Stimulated activated CD4-positive, alpha-beta T cell treated with anti-CD3 and anti-CD28 coated beads, Interleukin-12 subunit alpha, Interleukin-12 subunit beta, amount 100 ng/mL, for 24 hours (primary cell): ENCODE measurements at places on chromosomes 11 and 22.

DNA sequence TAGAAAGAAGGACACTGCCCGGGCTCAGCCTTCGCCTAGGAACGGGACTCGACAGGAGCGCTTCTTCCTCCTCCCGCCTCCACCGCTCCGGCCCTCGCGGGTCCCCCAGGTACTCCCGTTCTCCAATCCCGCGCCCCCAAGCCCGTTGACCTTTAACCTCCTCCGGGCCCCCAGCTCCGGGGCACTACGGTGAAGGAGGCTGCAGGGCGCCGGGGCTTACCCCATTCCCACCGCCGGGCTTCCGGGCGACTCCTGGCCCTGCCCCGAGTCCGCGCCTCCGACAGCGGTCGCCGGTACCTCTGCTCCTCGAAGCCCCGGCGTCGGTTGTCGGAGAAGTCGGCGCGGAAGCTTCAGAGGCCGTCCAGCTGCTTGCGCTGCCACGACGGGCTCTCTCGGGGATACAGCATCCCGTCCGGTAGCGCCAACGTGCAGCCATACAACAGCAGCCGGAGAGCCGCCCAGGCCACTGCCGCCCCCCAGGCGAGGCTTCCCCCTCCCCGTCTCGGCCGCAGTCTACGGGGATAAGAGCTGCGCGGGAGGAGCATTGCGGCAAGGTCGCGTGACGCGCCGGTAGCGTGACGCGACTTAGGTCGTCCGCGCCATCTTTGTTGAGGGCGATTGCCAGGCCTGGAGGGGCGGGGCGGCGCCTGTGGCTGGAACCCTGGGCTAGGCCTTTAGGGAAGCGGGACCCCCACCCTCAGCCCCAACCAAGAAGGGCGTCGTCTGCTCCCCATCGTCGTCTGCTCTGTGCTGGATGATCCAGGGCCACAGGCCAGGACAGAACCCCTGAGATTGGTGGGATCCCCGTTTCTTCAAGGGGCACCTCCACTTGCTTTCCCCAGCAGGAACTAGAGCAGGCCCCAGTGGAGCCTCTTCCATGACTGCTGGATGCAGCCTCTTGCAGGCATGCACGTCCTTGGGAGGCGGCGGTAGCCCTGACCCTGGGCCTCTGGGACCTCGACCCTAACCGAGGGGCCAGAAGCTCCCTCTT, 26.3 kb downstream of the RGL4 start:
- DNase-seq, result peak; percentile 72

GRCh38 chr22:34800260-34800980, 265.5 kb upstream of the ISX start:
- no peak for DNase-seq

DNA sequence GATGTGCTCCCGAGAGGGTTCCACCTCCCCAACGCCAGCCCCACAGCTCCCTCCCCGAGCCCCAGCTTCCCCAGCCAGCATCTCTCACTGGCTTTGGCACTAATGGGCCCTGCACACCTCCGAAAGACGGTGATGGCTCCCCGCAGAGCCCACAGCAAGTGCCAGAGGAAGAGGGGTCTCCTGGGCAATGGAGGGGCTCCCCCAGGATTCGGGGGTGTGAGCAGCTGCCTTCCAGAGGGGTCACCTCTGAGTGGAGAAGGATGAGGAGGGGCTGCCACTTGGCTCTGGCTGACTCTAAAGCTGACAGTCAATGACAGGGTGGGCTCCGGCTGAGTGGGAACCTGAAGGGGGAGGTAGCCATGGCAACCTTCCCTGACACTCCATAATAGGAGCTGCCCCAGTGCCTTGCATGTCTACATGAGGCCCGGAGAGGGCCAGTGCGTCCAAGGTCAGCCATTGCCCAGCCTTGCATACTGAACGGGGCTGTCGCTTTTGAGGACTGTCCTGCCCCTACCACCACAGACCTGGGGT, 98.6 kb upstream of the SYT13 start:
- DNase-seq, result no peak

DNA sequence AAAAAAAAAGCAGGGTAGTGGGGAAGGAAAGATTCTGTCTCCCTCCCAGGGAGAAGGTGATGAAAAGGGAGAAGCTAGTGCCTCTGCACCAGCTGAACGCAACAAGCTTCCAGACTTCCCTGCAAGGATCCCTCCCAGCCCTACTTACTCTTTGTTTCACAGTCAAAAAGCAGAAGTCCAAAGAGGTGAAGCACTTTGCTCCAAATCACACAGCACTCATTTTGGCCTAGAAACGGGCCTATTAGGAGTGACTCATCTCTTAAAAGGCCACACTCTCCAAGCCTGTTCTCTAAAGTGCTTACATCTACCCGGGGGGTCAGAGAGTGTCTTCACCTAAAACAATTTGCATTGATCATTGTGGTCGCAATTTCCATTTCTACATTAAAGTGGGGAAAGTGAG, 17.7 kb upstream of the GRK3 start:
- DNase-seq, result no peak

DNA sequence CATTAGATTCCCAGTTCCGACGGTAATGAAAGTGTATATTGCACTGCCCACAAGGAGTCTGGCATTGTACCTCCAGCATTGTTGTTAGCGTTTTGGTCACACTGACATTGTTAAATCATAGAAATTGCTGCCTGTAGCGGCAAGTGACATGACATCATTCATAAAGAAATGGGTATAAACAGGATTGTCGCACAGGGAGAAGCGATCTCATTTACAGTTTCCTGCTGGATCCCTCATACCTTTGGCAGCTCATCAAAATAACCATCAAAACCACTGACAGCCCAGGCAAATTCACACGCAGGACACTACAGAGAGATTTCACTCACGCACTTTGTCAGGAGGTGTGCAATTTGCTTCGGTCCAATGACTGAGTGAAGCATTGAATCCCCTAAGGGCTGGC, 3.5 kb downstream of the HTR3B start:
- DNase-seq, result no peak

DNA sequence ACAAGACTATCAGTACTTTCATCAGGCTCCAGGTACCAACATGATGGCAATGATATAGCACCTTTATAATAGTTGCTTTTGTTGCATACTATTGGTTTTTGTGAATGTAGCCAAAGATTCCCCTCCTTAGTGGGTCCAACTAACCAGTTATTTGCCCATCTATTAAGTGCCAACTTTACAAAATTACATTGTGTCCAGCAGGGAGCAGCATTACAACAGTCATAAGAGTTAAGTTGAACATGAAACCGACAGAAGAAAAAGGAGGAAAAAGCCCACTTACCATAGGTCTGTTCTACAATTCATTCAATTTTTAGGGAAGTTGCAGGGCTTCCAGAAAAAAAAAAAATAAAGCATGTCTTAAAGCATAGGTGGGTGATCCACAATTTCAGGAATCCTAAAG, 21.6 kb downstream of the IMMP1L start:
- DNase-seq, result no peak

GRCh38 chr11:109609454-109610185, 187.6 kb downstream of the C11orf87 start:
- no peak for DNase-seq

DNA sequence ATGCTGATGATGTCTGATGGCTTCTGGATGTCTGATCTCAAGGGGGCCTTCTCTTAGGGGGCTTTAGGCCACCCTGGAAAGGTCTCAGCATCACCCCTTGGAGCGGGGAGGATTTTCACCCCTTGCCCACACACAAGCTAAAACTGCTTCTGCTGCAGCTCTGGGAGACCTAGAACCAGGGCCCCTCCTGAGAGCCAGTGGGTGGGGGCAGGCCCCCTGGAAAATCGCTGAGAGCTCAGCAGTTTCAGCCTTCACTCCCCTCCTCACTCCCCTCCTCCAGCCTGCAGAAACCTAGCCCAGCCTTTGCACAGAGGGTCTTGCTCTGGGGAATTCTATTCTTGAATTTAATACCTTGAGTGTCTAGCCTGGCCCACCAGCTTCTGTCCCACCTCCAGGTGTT, 17.2 kb downstream of the CD6 start:
- DNase-seq, result no peak

- no peak for DNase-seq
These were observed 2.8 kb upstream of the CRACR2B start for GRCh38 chr11:824942-825341.

GRCh38 chr22:40009951-40010671, 15.4 kb downstream of the FAM83F start:
- no peak for DNase-seq

- no peak for DNase-seq
These were observed 30.1 kb downstream of the ARHGAP8 start for GRCh38 chr22:44782363-44782963.

GRCh38 chr11:17013548-17014320, 480 bp downstream of the PLEKHA7 start:
- DNase-seq, result peak; percentile 7

GRCh38 chr22:23067691-23068090, 2.6 kb upstream of the GNAZ start:
- no peak for DNase-seq

GRCh38 chr11:32435511-32435941, at the start of gene WT1:
TSS of gene WT1 (minus strand) at chr11:32435539.
- no peak for DNase-seq

GRCh38 chr22:49470741-49471503, 356.8 kb downstream of the BRD1 start:
- DNase-seq, result no peak

DNA sequence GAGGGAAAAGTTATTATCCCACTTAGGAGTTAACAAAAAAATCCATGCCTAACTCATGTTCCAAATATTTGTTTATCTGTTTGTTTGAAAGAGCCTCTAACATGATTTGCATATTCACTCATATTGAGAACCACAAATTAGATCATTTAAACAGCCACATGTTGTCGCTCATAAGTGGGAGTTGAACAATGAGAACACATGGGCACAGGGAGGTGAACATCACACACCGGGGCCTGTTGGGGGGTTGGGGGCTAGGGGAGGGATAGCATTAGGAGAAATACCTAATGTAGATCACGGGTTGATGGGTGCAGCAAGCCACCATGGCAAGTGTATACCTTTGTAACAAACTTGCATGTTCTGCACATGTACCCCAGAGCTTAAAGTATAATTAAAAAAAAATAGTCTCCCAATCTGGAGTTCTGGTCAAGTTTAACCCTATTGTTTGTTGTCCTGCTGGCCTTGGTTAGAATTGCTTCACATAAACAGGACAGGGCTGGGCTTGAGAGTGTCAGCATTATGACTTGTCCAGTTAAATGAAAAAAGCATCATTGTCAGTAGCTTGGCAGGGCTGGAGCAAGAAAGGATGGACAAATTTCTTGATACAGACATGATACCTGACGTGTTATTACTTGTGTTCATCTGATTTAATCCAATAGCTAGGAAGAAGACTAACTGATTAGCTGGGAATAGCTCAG, 57.8 kb upstream of the PSMA1 start:
- DNase-seq, result no peak

- no peak for DNase-seq
These were observed 18.6 kb upstream of the SCN2B start for GRCh38 chr11:118194835-118195627.

DNA sequence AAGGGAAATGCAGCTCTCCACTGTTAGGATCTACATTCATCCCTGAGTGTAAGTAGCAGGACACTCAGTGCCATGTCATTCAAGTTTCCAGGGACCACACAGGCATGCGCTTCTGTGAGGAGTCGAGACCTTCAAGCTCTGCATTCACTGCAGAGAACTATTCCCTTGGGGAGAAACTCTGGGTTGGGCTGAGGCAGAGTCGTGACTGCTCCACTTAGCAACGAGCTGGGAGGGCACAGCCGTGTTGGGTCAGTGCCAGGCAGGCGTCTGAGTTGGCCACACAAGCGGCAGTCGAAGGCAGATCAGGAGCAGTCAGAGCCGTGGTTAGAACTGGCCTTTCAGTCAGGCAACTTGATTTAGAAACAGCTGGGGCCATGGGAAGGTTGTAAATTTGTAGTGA, 14.7 kb downstream of the MPEG1 start:
- DNase-seq, result no peak

DNA sequence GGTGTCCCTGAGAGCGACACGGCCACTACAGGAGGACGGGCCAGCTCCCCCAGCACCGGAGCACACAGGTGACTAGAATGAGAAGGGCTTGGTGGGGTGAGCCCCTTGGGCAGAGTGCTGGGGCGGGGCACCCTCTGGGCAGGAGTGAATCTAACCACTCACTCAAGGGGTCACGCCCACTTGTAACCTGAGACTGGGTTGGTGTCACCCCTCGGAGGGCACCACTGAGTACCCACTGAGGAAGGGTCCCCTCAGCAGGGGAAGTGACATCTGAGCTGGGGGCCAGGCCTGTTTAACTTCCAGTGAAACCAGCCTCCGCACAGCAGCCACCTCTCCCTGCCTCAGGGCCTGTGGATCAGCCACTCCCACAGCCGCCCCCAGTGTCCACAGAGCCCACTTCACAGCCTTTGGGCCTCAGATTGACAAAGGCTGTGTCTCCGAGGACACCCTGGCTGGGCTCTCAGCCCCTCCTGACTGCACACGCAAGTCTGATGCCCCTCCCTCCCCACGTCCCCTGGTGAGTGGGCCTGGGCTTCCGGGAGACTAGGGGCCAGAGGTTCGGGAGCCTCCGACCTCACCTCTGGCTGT, 5.6 kb downstream of the GATD1 start:
- DNase-seq, result no peak

DNA sequence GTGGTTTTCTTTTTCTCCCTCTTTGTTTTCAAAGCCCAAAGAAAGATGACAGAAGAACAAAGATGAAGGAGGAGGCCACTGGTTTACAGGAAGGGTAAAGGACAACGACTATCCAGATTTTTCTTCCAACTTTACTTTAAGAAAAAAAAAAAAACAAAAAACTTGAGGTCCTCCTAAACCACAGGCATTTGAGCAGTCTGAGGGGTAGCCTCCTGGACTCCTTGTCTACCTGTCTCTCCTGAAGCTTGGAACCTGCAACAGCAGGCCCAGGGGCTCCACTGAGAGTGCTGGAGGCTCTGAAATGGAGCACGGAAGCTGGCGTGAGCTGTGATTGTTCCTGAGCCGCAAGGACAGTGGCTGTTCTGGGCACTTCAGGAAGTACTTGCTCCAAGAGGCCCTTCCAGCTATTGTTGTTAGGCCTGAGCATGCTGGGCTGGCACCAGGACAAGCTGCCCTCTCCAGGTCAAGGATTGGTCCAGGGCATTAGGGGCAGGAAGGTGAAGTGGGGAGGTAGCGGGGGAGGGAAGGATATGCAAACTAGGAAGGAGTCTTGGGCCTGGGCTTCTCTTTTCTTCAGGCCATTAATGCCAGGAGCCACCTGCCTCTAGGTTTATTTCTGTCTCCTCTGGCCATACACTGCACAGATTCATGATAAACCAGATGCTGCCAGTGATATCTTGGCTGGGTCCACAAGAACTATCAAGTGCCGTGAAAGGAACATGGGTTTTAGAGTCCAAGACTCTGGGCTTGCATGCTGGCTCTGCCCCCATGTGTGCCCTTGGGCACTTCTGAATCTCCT, 147.3 kb downstream of the CCDC34 start:
- DNase-seq, result no peak

GRCh38 chr11:132859306-132859705, 673.0 kb downstream of the OPCML start:
- no peak for DNase-seq

GRCh38 chr11:95153857-95154246, 64.2 kb downstream of the ENDOD1 start:
- no peak for DNase-seq

DNA sequence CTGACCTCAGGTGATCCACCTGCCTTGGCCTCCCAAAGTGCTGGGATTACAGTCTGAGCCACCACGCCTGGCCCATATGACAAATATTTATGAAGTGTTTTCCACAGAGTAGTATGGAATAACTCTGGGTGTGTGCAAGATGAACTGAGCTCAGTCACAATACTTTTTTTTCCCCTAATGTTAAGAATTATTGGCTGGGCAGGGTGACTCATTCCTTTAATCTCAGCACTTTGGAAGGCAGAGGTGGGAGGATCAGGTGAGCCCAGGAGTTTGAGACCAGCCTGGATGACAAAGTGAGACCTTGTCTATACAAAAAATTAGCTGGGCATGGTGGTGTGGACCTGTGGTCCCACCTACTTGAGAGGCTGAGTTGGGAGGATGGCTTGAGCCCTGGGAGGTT, 6.4 kb downstream of the PTPRJ start:
- DNase-seq, result no peak
